ENCODE measurements at places on chromosomes 11 and 22. TPM values are rescaled to one million over a fixed set of nuclear protein-coding genes. Genes with fewer than 3 reads are reported as not detected.

The KCNQ1OT1 gene
- total RNA-seq: 1.2 TPM

The NECTIN1 gene
- 6.5 TPM for total RNA-seq

The ANGPTL5 gene
- not detected for total RNA-seq

The NAP1L4 gene
- 42.2 TPM for total RNA-seq

The PDGFD gene
- total RNA-seq: 0.96 TPM

The RIMBP3C gene
- total RNA-seq: 0.05 TPM

The OR8D4 gene
- not detected for total RNA-seq

The TUBA8 gene
- total RNA-seq: 2.3 TPM

The DRICH1 gene
- 0.18 TPM for total RNA-seq

The HORMAD2 gene
- 1.5 TPM for total RNA-seq

The CDKN1C gene
- total RNA-seq: 8.4 TPM

The HPX gene
- total RNA-seq: 5,455 TPM

The HBG2 gene
- total RNA-seq: 7.6 TPM

The EHF gene
- 2.8 TPM for total RNA-seq

The MS4A3 gene
- total RNA-seq: 0.25 TPM

The C11orf87 gene
- total RNA-seq: not detected

The RRM1 gene
- total RNA-seq: 14.6 TPM

The GSTT4 gene
- total RNA-seq: not detected

The MLC1 gene
- not detected for total RNA-seq

The SCUBE1 gene
- 2.9 TPM for total RNA-seq

The FREY1 gene
- 0.68 TPM for total RNA-seq

The PMM1 gene
- 51.8 TPM for total RNA-seq

The MS4A15 gene
- not detected for total RNA-seq

The EFEMP2 gene
- 6.0 TPM for total RNA-seq

The DBX1 gene
- total RNA-seq: not detected

The RAPSN gene
- 0.68 TPM for total RNA-seq

The ADM gene
- 9.6 TPM for total RNA-seq

The TNNT3 gene
- total RNA-seq: not detected

The OR2D2 gene
- total RNA-seq: not detected

The UBE4A gene
- 22.8 TPM for total RNA-seq

The DDTL gene
- not detected for total RNA-seq

The MDK gene
- total RNA-seq: 2.0 TPM

The MRGPRE gene
- total RNA-seq: not detected

The DRD2 gene
- total RNA-seq: not detected

The RFPL2 gene
- not detected for total RNA-seq

The PRODH gene
- 35.6 TPM for total RNA-seq

The RAG2 gene
- not detected for total RNA-seq

The CRYBB2 gene
- total RNA-seq: not detected

The CALCB gene
- 0.18 TPM for total RNA-seq

The CCDC87 gene
- 0.10 TPM for total RNA-seq

The LRRC4C gene
- 0.23 TPM for total RNA-seq

The LARGE1 gene
- total RNA-seq: 27.2 TPM

The B4GALNT4 gene
- total RNA-seq: 0.28 TPM

The PDGFB gene
- total RNA-seq: 0.43 TPM

The PLAAT5 gene
- not detected for total RNA-seq

The TMEM225 gene
- total RNA-seq: not detected

The CCT8L2 gene
- total RNA-seq: not detected

The P2RY6 gene
- total RNA-seq: 0.25 TPM

The CNGA4 gene
- not detected for total RNA-seq

The TRIM21 gene
- total RNA-seq: 7.3 TPM
